ENCODE measurements at places on chromosomes 13 and 19. TPM values are rescaled to one million over a fixed set of nuclear protein-coding genes. Genes with fewer than 3 reads are reported as not detected.

The C19orf67 gene
- not detected for total RNA-seq

The CDX2 gene
- total RNA-seq: not detected

The CGB3 gene
- total RNA-seq: not detected

The CACNG8 gene
- total RNA-seq: 0.13 TPM

The YJEFN3 gene
- total RNA-seq: 0.89 TPM

The ZGLP1 gene
- 1.8 TPM for total RNA-seq

The KHSRP gene
- 178 TPM for total RNA-seq

The RASAL3 gene
- 14.6 TPM for total RNA-seq

- H3K27ac ChIP-seq: no peak overlapping the region
- peaks cover 41% of the 10 kb centered on the region for H3K4me1 ChIP-seq
- no peak overlapping the region for H3K4me3 ChIP-seq
- peak; percentile 93 for DNase-seq
- H3K36me3 ChIP-seq: no peaks in the 10 kb centered on the region
These were observed 5.0 kb downstream of the FOSB start for GRCh38 chr19:45472563-45473366.

GRCh38 chr13:30392681-30393045, 29.6 kb upstream of the UBE2L5 start:
- H3K4me1 ChIP-seq: peaks cover 2% of the 10 kb centered on the region
- H3K27ac ChIP-seq: no peak overlapping the region
- H3K27me3 ChIP-seq: no peaks in the 10 kb centered on the region
- no peaks in the 10 kb centered on the region for H3K36me3 ChIP-seq
- H3K4me3 ChIP-seq: no peak overlapping the region

GRCh38 chr19:3785938-3786824, at the start of gene MATK:
Gene MATK, minus strand, starts transcription at chr19:3786381. Its CDS starts 1,246 bp downstream, at chr19:3785135.
- DNase-seq: no peak
- peaks cover 7% of the 10 kb centered on the region for H3K27me3 ChIP-seq
- peak within 1 kb of the TSS; percentile 58 for H3K4me3 ChIP-seq
- no peaks in the 10 kb centered on the region for H3K4me1 ChIP-seq

DNA sequence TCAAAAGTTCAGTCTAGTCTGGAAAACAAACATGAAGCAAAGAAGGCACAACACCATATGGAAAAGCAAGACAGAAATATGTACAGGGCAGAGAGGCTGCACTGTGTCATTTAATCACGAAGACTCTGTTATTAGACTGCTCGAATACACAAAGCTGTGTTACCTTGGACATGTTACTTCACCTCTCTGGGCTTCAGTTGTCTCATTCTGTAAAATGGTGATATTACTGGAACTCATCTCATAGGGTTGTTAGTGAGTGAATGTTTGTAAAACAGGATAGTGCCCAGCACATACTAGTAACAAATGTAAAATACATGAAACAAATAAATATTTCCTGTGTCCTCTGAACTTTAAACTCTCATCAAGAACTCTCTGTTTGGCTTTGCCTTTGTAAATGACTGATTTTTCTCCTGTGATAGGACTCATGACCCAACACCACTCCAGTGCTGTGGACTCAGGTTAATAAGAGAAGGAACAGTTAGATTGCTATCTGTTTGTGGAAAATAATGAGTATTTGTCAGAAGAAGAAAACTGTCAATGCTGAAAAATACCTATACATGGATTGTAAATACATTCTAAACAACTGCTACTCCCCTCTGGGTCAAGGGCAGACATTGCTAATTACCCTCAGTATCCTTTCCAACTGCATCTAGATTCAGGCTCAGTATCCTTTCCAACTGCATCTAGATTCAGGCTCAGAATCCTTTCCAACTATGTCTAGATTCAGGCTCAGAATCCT, 62.3 kb downstream of the ZIC5 start:
- H3K4me3 ChIP-seq: no peak overlapping the region
- H3K27me3 ChIP-seq: no peaks in the 10 kb centered on the region
- DNase-seq: no peak
- no peak overlapping the region for H3K27ac ChIP-seq

DNA sequence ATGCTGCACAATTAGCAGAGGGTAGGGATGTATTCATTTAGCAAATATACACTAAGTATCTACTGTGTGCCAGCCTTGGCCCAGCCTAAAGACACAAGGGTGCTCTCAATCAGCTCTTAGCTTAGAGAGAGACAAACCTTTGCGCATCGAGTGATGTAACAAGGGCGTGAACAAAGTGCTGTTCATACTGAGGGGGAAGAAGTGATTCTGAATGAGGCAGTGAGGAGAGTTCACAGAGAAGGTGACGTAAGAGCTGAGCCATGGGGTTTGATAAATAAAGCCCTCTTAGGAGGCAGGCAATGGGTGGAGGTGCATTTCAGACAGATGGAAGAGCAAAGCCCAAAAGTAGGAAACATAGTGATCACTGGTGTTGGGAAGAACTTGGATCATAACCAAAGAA, 68.5 kb downstream of the FLT1 start:
- no peaks in the 10 kb centered on the region for H3K36me3 ChIP-seq
- DNase-seq: no peak
- H3K27me3 ChIP-seq: no peaks in the 10 kb centered on the region

DNA sequence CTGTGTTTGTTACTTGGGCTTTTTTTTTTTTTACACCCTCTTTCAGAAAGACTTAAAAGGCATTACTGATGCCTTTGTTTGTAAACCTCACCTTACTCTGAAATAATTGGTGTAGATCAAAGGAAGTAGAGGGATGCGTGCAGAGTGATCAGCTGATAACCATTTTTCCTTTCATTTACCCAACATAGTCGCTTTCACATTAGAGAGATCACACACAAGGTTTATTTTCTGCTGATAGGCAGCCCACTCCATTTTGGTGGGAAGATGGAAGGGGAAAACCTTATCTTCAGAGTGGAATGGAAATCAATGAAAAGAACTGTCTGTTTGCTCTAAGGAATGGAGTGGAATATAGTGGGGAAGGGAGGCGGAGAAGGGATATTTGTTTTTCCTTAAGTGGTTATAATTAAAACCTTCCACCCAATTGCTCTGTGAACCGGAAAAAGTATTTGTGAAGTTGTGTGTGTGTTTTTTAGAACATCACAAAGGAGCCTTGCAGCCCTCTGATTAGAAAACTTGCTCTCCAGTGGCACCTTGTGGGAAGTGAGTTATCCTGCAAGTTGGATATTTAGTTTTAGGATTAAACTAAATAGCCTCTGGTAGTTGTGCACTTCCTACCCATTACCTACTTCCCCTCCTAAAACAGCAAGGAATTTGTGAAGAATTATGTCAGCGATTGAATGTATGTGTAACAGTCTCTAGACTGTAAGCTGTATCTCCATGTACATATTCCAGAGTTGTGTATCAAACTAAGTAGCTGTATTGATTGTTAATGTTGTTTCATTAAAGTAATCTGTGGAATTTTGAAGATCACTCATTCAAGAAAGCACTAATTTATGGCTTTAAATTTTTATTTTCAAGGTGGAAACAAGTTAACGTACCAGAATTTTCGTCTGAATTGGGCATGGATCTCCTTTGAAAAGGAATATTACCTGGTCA, 76.8 kb downstream of the FREM2 start:
- H3K4me3 ChIP-seq: no peak overlapping the region
- no peaks in the 10 kb centered on the region for H3K4me1 ChIP-seq
- no peak overlapping the region for H3K27ac ChIP-seq

- no peaks in the 10 kb centered on the region for H3K27me3 ChIP-seq
- DNase-seq: peak; percentile 81
- peaks cover 53% of the 10 kb centered on the region for H3K4me1 ChIP-seq
These were observed 67.4 kb downstream of the STK24 start for GRCh38 chr13:98509271-98510155.

- no peaks in the 10 kb centered on the region for H3K4me1 ChIP-seq
- no peak overlapping the region for H3K4me3 ChIP-seq
- H3K27ac ChIP-seq: no peak overlapping the region
These were observed 453.6 kb upstream of the PRR20A start for GRCh38 chr13:56687131-56687530.

- DNase-seq: peak; percentile 84
- H3K36me3 ChIP-seq: peaks cover 18% of the 10 kb centered on the region
- peak overlapping the region; percentile 65 for H3K4me3 ChIP-seq
- peaks cover 38% of the 10 kb centered on the region for H3K4me1 ChIP-seq
These were observed 708 bp upstream of the ERCC1 start for GRCh38 chr19:45424191-45425058.

- H3K4me3 ChIP-seq: peak overlapping the region; percentile 45
- no peaks in the 10 kb centered on the region for H3K27me3 ChIP-seq
- peaks cover 39% of the 10 kb centered on the region for H3K4me1 ChIP-seq
- H3K27ac ChIP-seq: peak overlapping the region; percentile 74
- no peaks in the 10 kb centered on the region for H3K36me3 ChIP-seq
- peak; percentile 83 for DNase-seq
These were observed 20.6 kb downstream of the HCN2 start for GRCh38 chr19:610071-610800.

GRCh38 chr13:94351292-94351990, 128.0 kb downstream of the DCT start:
- H3K4me3 ChIP-seq: no peak overlapping the region
- no peaks in the 10 kb centered on the region for H3K4me1 ChIP-seq
- no peak overlapping the region for H3K27ac ChIP-seq
- DNase-seq: no peak

DNA sequence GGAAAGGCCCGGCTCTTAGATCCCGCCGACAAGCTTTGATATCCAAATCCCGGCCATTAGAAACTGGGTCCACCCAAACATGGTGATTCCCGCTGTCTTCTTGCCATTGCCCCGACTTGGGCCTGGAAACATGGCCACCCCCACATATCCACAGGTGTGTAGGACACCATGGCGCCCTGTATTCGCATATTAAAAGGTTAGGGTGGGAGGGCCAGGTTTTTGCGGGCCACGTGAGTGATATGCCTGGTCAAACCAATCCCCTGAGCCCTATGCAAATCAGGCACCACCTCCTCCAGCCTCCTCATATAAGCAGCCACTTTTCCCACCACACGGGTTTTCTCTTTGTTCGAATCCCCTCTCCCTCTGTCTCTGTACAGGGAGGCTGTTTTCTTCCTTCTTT, 766.4 kb downstream of the UQCRFS1 start:
- H3K4me1 ChIP-seq: no peaks in the 10 kb centered on the region
- no peak for DNase-seq
- H3K27me3 ChIP-seq: no peaks in the 10 kb centered on the region
- H3K27ac ChIP-seq: no peak overlapping the region

GRCh38 chr13:111954661-111955411, 112.1 kb upstream of the SOX1 start:
- H3K4me3 ChIP-seq: no peak overlapping the region
- H3K4me1 ChIP-seq: no peaks in the 10 kb centered on the region
- H3K27me3 ChIP-seq: no peaks in the 10 kb centered on the region
- no peak for DNase-seq
- H3K36me3 ChIP-seq: no peaks in the 10 kb centered on the region
- H3K27ac ChIP-seq: no peak overlapping the region

DNA sequence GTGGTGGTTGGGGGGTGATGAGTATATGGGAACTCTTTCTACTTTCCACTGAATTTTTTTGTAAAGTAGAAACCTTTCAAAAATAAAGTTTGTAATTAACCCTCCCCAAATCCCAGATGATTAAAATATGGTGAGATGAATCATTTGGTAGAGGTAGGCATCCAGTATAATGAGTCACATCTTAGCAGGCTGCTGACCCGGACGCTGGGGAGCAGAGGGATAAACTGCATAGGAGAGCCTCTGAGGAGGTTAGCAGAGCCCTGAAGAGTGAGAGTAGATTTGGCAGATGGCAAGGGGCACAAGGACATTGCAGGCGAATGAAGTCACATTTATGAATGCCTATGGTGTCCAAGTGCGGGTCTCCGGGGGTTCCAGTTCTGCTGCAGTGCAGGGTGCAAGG, 293.8 kb downstream of the FGF9 start:
- H3K27ac ChIP-seq: no peak overlapping the region
- H3K4me1 ChIP-seq: no peaks in the 10 kb centered on the region
- H3K36me3 ChIP-seq: no peaks in the 10 kb centered on the region
- no peak for DNase-seq

- peak overlapping the region; percentile 96 for H3K27ac ChIP-seq
- no peaks in the 10 kb centered on the region for H3K36me3 ChIP-seq
- DNase-seq: no peak
- H3K4me1 ChIP-seq: peaks cover 23% of the 10 kb centered on the region
These were observed 1.1 kb downstream of the LNX2 start for GRCh38 chr13:27619093-27619727.

DNA sequence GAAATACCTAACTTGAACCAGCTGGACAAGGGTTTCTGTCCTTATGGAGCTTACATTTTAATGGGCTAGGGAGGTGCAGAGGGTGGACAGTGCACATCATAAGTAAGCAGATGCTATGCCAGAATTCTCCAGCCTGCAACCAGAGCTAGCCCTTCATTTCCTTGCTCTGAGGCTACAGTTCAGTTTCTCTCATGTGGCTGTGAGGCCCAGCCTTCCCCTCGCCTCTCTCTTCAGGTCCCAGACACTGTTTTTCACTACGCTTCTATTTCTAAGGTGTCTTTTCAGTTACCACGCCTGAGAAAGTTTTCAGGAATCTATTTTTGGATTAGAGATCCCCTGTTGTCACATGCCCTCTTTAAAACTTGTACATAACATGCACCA, 141.9 kb downstream of the PCCA start:
- no peaks in the 10 kb centered on the region for H3K36me3 ChIP-seq
- H3K27ac ChIP-seq: no peak overlapping the region
- DNase-seq: no peak
- peaks cover 11% of the 10 kb centered on the region for H3K4me1 ChIP-seq
